ENCODE measurements at places on chromosomes 11 and 22.

DNA sequence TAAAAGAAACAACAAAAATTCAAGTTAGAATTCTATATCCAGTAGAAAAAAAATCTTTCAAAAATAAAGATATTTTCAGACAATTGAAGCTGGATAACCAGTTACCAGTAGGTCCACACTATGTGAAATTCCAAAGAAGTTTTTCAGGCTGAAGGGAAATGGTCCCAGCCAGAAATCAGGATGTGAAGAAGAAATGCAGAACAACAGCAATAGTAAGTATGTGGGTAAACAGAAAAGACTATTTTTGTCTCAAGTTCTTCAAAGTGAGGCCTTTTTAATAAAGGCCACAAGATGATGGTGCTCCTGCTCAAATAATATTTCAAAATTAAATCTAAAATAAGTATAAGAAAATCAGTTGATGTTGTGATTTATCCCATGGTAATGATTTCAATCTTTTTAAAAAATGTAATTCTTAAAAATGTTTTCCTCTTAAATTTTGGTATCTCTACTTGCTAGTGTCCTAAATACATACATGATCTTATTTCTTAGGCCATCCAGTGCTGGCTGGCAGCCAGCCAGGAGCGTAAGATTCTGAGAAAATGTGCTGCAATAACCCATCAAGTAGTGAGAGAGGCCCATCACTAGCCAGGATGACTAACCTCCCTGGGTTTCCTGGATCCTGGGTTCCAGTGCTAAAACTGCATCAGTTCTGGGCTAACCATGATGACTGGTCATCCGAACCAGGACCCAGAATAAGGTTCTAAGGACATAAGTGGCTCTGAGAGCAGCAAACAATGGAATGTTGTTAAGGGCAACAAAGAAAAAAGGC is 15.6 kb upstream of the UCP3 start:
- H3K27ac ChIP-seq: no peak overlapping the region
- no peaks in the 10 kb centered on the region for H3K27me3 ChIP-seq
- H3K4me3 ChIP-seq: no peak overlapping the region
- H3K4me1 ChIP-seq: no peaks in the 10 kb centered on the region
- H3K36me3 ChIP-seq: no peaks in the 10 kb centered on the region

- H3K36me3 ChIP-seq: no peaks in the 10 kb centered on the region
- H3K27me3 ChIP-seq: no peaks in the 10 kb centered on the region
- H3K27ac ChIP-seq: no peak overlapping the region
- no peak for DNase-seq
- no peaks in the 10 kb centered on the region for H3K4me1 ChIP-seq
- no peak overlapping the region for H3K4me3 ChIP-seq
Observed at GRCh38 chr22:30742291-30743256, 47.9 kb downstream of the OSBP2 start.

GRCh38 chr11:3092603-3093141 is 35.4 kb upstream of the CARS1 start:
- H3K27ac ChIP-seq: no peak overlapping the region
- no peaks in the 10 kb centered on the region for H3K4me1 ChIP-seq
- no peaks in the 10 kb centered on the region for H3K36me3 ChIP-seq

GRCh38 chr11:94338651-94339050 is 34.3 kb downstream of the IZUMO1R start:
- peaks cover 33% of the 10 kb centered on the region for H3K27me3 ChIP-seq
- no peak overlapping the region for H3K27ac ChIP-seq
- H3K36me3 ChIP-seq: no peaks in the 10 kb centered on the region
- no peak overlapping the region for H3K4me3 ChIP-seq
- no peaks in the 10 kb centered on the region for H3K4me1 ChIP-seq

DNA sequence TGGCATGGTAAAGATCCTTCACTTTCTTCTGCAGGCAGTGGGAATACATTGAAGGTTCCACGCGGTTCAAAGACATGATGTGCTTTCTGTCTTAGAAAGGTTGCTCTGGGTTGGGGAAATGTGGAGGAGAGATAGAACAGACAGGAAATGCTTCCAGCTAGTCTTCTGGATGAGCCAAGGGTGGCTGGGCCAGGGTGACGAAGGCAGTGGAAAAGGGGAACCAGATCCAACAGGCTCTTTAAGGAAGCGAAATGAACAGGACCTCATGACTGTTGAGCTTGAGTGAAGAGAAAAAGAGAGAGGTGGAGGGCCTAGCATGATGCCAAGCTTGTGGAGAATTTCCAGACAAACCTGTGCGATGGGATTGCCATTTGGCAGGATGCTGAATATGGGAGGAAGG is 56.4 kb upstream of the LMO1 start:
- no peaks in the 10 kb centered on the region for H3K36me3 ChIP-seq
- H3K27ac ChIP-seq: no peak overlapping the region
- H3K4me1 ChIP-seq: no peaks in the 10 kb centered on the region
- no peak overlapping the region for H3K4me3 ChIP-seq
- DNase-seq: no peak
- H3K27me3 ChIP-seq: peaks cover 77% of the 10 kb centered on the region

DNA sequence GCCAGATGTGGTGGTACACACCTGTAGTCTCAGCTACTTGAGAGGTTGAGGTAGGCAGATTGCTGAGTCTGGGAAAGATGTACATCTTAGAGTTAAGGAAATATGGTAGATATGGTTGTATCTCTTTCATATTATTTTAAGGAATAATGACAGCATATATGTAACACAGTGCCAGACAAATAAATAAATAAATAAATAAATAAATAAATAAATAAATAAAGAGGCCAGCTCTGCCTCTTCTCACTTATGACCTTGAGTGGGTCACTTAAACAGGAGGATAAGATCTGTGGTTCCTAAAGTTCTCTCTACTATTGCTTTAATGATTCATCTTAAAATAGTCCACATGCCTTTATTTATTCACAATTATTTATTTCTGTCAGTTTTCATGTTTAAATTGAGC is 890.9 kb upstream of the TENM4 start:
- no peak overlapping the region for H3K27ac ChIP-seq
- peaks cover 8% of the 10 kb centered on the region for H3K4me1 ChIP-seq
- no peak overlapping the region for H3K4me3 ChIP-seq
- H3K27me3 ChIP-seq: no peaks in the 10 kb centered on the region

GRCh38 chr22:47030143-47030661 is 267.8 kb downstream of the TBC1D22A start:
- H3K4me3 ChIP-seq: no peak overlapping the region
- no peaks in the 10 kb centered on the region for H3K4me1 ChIP-seq
- no peak overlapping the region for H3K27ac ChIP-seq

- H3K27ac ChIP-seq: no peak overlapping the region
- no peak overlapping the region for H3K4me3 ChIP-seq
- H3K4me1 ChIP-seq: no peaks in the 10 kb centered on the region
- H3K36me3 ChIP-seq: no peaks in the 10 kb centered on the region
- no peak for DNase-seq
Observed at GRCh38 chr22:39908136-39908535, 7.3 kb downstream of the GRAP2 start.

DNA sequence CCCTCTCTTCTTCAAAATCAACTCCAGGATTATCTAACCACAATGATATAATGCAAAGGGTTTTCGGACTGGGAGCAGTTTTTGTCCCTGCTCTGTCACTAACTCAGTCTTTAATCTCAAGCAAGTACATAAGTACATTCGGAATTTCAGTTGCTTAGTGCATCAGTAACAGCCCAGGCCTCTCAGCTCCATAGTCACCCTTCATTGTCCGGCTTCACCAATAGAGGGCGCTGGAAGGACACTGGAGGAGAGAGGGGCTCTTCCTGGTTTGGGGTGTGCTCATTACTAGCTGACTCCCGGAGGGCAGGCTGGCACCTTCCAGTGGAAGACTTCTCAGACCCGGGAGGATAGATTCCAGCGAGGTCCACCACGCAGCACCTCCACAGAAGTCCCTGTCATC is 90.4 kb upstream of the PDGFD start:
- H3K4me1 ChIP-seq: no peaks in the 10 kb centered on the region
- H3K36me3 ChIP-seq: no peaks in the 10 kb centered on the region
- no peak overlapping the region for H3K27ac ChIP-seq
- H3K27me3 ChIP-seq: no peaks in the 10 kb centered on the region

- H3K4me1 ChIP-seq: no peaks in the 10 kb centered on the region
- H3K36me3 ChIP-seq: no peaks in the 10 kb centered on the region
- H3K4me3 ChIP-seq: no peak overlapping the region
- DNase-seq: peak; percentile 64
Observed at GRCh38 chr11:114563077-114563476, 3.4 kb upstream of the NXPE1 start.

- no peak overlapping the region for H3K4me3 ChIP-seq
- no peaks in the 10 kb centered on the region for H3K27me3 ChIP-seq
- no peaks in the 10 kb centered on the region for H3K4me1 ChIP-seq
- H3K36me3 ChIP-seq: no peaks in the 10 kb centered on the region
Observed at GRCh38 chr11:86418917-86419316, 44.2 kb downstream of the CCDC81 start.

DNA sequence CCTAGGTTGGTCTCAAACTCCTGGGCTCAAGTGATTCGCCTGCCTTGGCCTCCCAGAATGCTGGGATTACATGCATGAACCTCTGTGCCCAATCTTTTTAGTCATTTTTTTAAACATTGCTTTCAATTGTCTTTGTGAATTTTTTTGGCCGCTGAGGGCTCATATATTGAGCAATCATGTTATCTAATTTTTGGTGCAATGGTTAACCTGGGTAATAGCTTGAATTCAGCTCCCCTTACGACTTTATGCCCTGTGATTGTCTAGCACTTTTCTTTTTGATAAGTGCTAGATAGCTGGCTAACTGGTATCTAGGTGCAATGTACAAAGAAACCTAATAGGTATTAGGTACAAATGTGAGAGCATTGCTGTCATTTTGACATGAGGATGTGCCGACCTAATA is 35.3 kb upstream of the CAT start:
- H3K27me3 ChIP-seq: peaks cover 21% of the 10 kb centered on the region
- no peak overlapping the region for H3K27ac ChIP-seq
- H3K36me3 ChIP-seq: no peaks in the 10 kb centered on the region
- no peak overlapping the region for H3K4me3 ChIP-seq

- H3K27me3 ChIP-seq: peaks cover 3% of the 10 kb centered on the region
- no peak overlapping the region for H3K4me3 ChIP-seq
- no peak for DNase-seq
- H3K4me1 ChIP-seq: no peaks in the 10 kb centered on the region
Observed at GRCh38 chr11:19938866-19939265, 221.4 kb downstream of the DBX1 start.

GRCh38 chr11:83827520-83827919 is 541.4 kb upstream of the CCDC90B start:
- no peak overlapping the region for H3K27ac ChIP-seq
- H3K4me3 ChIP-seq: no peak overlapping the region
- no peaks in the 10 kb centered on the region for H3K36me3 ChIP-seq
- peaks cover 26% of the 10 kb centered on the region for H3K4me1 ChIP-seq
- no peak for DNase-seq

- H3K27ac ChIP-seq: no peak overlapping the region
- H3K4me3 ChIP-seq: no peak overlapping the region
Observed at GRCh38 chr11:94558468-94558867, 8.7 kb upstream of the PIWIL4 start.

DNA sequence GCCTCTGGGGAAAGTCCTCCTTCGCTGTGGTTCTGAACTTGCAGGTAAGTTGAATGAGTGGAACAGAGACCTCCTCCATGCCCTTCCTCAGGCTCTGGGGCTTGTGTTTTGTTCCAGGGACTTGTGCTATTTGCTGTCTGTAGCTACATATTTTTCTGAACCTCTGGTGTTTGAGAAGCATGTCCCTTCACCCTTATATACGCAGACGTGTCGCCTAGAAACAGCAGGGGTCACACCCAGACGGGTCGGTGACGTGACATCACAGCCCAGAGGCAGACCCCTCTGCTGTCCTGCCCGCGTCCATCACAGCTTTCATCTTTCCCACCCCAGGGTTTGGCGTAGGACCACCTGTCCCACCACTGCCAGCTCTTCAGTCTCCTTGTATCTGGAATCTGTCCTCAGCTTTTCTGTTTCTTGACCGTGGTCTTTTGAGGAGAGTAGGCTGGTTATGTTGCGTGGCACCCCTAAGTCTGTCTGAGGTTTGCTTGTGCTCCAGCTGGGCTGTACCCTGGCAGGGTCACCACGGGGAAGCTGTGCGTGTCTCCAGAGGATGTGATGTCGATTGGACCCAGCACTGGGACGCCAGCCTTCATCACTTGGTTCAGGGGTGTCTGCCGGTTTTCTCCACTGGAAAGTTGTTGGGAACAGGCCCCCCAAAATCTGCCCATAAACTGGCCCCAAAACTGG is 13.4 kb upstream of the MUC5B start:
- H3K4me3 ChIP-seq: no peak overlapping the region
- H3K4me1 ChIP-seq: no peaks in the 10 kb centered on the region
- no peak overlapping the region for H3K27ac ChIP-seq
- no peak for DNase-seq

GRCh38 chr11:28858076-28858475 is 749.9 kb downstream of the METTL15 start:
- DNase-seq: no peak
- H3K36me3 ChIP-seq: no peaks in the 10 kb centered on the region
- H3K27ac ChIP-seq: no peak overlapping the region
- no peak overlapping the region for H3K4me3 ChIP-seq

- H3K27ac ChIP-seq: no peak overlapping the region
- no peaks in the 10 kb centered on the region for H3K4me1 ChIP-seq
- H3K27me3 ChIP-seq: peaks cover 4% of the 10 kb centered on the region
- H3K36me3 ChIP-seq: no peaks in the 10 kb centered on the region
- no peak for DNase-seq
Observed at GRCh38 chr11:2795491-2795991, 90.0 kb downstream of the CDKN1C start.

GRCh38 chr11:110187731-110188130 is 94.5 kb downstream of the ZC3H12C start:
- no peaks in the 10 kb centered on the region for H3K27me3 ChIP-seq
- no peak overlapping the region for H3K4me3 ChIP-seq
- no peaks in the 10 kb centered on the region for H3K36me3 ChIP-seq
- H3K27ac ChIP-seq: no peak overlapping the region

- no peaks in the 10 kb centered on the region for H3K4me1 ChIP-seq
- no peak overlapping the region for H3K27ac ChIP-seq
- H3K36me3 ChIP-seq: no peaks in the 10 kb centered on the region
Observed at GRCh38 chr11:131449036-131450019, 78.9 kb downstream of the NTM start.

GRCh38 chr22:45784357-45785277 is 113.0 kb downstream of the ATXN10 start:
- DNase-seq: no peak
- no peak overlapping the region for H3K4me3 ChIP-seq
- H3K27ac ChIP-seq: no peak overlapping the region
- H3K27me3 ChIP-seq: no peaks in the 10 kb centered on the region

DNA sequence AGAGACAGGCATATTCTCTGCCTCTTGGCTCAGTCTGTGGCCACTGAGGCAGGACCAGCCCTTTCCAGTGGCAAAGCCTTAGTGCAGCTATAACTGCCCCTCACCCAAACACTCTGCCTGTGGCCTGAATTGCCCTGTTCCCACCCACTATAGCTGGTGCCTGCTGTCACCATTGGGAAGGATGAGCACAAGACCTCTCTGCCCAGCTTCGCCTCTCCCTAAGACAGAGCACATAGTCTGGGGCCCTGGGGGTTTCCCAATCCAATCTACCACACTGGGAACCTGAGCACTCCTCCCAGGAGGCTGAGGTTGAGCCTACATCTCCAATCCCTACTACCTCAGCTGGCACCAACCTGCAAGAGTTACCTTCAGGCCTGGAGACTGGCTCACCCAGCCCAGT is 670.4 kb downstream of the JRKL start:
- DNase-seq: no peak
- no peak overlapping the region for H3K4me3 ChIP-seq
- H3K27me3 ChIP-seq: no peaks in the 10 kb centered on the region
- H3K36me3 ChIP-seq: no peaks in the 10 kb centered on the region
- no peak overlapping the region for H3K27ac ChIP-seq
- H3K4me1 ChIP-seq: no peaks in the 10 kb centered on the region

GRCh38 chr11:34536056-34536455 is 22.5 kb upstream of the ELF5 start:
- H3K4me3 ChIP-seq: no peak overlapping the region
- H3K27ac ChIP-seq: no peak overlapping the region
- H3K36me3 ChIP-seq: no peaks in the 10 kb centered on the region
- peaks cover 67% of the 10 kb centered on the region for H3K27me3 ChIP-seq
- DNase-seq: no peak
- H3K4me1 ChIP-seq: no peaks in the 10 kb centered on the region
